ENCODE measurements at places on chromosomes 3 and 15.

DNA sequence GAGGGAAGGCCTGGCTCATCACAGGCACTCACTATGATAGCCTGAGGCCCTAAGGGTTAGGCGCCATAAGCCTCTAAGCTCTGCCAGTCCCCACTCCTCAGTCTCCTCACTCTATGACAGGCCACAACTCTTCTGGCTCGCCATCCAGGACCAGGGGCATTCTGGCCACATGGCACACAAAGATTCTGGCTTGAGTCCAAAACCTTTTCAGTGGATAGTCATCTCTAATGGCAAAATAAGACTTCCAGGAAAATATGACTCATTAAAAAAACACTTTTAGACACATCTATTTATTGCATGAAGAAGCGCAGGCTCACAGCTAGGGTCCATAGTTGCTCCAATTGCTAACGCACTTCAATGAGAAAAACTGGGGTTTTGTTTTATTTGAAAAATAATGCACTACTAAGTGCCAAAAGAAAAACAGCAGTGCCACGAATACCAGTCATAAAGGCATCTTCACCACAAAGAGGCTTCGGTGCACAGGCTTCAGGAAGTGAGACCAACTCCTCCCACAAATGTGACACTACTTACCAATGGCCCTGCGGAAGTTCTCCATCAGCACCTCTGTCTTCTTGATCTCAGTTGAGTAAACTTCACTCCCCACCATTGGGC is 11.1 kb downstream of the RUVBL1 start:
- DNase-seq: peak; percentile 76

- no peak for DNase-seq
Observed at GRCh38 chr15:74019734-74020133, 25.2 kb downstream of the PML start.

- DNase-seq: no peak
Observed at GRCh38 chr15:79962178-79962577, 8.8 kb downstream of the BCL2A1 start.

DNA sequence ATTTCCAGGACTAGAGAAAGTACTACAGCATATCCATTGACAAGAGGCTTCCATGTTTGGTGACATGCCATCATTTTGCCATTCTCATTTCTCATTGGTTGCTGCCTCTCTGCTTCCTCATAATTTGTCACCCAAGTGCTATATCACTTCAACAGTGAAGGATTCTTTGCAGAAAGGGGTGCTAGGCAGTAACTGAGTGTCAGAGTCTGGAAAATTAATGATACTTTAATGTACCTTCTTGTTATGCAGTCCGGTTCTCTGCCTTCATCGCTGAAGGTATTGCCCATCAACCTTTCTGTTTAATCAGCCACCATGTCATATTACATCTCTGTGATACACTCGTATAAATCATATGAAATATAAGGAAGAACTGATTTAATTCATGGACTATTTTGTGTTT is 550.3 kb downstream of the ROBO2 start:
- DNase-seq: no peak

DNA sequence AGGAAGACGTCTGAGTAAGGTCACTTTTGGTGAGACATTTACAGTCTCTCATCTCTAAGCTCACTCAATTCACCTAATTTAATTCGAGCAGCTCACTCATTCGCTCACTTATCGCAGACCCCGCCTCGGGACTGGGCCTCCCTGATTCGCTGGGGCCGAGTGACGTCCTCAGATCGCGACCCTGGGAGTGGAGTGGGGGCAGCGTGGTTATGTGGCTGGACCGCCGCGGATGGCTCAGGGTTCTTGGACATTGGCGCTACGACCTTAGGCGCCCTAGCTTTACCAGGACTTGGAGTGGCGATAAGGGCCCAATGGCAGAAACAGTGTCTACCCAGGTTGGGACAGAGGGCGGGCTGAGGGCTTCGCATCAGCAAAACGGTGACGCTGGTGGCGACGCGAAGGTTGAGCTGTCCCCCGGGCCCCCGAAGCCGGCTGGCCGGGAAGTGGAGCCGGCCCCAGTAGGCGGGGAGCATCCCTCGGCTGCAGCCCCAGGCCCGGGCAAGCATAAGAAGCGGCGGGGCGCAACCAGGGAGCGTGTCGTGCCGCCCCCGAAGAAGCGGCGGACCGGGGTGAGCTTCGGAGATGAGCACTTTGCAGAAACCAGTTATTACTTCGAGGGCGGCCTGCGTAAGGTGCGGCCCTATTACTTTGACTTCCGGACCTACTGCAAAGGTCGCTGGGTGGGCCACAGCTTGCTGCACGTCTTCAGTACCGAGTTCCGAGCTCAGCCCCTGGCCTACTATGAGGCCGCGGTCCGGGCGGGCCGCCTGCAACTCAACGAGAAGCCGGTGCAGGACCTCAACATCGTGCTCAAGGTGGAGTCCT is at the start of gene RPUSD2:
TSS of gene RPUSD2 (plus strand) at position 171 of the 825 bp plus-strand sequence. CDS start at position 210, 39 bp downstream.
- DNase-seq: peak; percentile 60

DNA sequence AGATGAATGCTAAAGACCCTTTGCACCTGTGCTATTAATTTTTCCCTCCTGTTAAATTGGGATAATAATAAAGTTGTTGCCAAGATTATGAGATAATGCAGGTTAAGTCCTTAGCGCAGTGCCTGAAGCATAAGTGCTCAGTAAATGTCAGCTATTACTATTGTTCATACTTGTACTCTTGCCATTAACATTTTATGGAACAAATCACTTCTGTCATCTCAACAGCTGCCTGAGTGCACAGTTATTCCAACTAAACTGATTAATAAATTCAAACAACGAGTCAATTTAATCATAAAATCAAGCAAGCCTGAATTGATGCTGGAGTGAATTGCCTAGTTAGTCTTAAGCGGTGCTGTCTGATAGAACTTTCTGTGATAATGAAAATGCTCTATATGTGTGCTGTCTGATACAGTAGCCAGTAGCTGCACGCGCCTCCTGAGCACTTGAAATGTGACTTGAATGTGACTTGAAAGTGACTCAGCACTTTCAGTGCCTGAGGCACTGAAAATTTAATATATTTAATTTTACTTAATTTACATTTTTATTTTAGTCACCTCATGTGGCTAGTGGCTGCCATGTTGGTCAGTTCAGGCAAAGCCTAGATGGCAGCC is 198.7 kb upstream of the PFN2 start:
- DNase-seq: no peak

All from kidney epithelial cell (primary cell).